Retinal pigment epithelial cell (primary cell): ENCODE measurements at places on chromosomes 6 and 20.

DNA sequence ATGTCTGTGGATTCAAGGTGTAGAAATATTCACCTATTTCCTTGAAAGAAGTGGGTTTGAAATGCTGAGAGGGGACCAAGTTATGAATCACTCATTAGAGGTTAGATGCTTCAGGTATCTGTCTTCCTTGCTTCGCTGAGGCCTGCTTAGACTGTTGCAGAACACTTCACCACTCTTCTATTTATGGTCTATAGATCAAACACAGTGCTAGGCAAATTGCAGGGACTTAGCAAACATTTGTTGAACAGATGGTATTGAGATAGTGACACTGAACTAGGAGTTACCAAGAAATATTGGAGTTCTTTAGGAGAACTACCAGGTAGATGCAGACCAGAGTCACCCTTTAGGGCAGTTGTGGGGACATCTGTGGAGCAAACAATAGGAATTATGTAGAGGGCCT lies 123.8 kb downstream of the RFPL4B start:
- no peak for DNase-seq

DNA sequence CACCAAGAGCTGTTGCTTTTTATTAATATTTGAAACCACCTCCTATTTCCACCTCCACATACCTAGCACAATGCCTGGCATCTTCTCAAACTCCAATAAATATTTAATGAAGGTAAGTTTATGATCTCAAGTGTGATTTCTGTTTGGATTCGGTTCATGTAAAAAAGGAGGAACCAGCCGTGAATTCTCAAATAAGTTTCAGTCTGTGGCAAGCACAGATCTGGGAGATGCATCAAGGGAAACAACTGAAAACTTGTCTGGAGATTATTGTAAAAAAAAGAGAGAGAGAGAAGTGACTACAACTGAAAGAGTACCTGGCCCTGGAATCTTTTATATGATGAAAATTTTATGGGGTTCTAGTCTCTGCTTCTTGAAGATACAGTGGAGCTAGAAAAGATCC lies 52.8 kb upstream of the PNRC1 start:
- no peak for DNase-seq

GRCh38 chr6:35228481-35228880 lies 14.7 kb downstream of the SCUBE3 start:
- DNase-seq, result no peak

DNA sequence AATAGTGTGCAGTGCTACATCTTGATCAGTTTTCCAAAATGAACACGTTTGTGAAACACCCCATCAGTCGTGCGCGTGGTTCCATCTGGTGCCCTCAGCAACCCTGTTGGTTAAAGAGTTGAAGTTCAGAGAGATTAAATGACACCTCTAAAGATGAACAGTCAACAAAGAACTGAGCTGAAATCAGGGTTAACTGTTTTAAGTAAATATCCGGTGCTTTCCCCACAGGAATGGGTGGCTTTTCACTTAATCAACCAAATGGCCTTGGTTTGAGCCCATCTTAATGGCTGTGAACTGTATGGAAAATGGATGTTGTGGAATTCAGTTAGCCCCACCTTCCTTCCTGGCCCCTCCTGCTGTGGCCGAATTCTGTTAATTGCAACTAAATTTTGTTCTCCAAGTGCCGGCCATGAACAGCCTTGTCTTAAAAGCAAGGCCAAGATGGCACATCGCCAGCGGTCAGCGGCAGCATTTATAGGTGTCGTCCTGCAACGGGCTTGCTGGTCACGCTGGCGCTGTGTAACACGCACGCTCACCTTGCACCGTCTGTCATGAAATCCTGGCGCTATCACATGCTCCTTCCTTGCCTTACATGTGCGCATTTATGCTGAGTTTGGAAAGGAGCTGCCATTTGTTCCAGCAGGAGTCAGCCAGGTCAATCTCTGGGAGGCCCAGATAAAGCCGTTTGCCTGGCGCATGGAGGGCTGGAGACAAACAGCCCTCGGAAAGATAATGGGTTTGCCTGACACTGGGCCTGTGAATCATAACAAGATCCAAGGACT lies 164.5 kb downstream of the ERMARD start:
- DNase-seq, result no peak

- no peak for DNase-seq
Observed at GRCh38 chr6:133376743-133377142, 135.6 kb downstream of the EYA4 start.

DNA sequence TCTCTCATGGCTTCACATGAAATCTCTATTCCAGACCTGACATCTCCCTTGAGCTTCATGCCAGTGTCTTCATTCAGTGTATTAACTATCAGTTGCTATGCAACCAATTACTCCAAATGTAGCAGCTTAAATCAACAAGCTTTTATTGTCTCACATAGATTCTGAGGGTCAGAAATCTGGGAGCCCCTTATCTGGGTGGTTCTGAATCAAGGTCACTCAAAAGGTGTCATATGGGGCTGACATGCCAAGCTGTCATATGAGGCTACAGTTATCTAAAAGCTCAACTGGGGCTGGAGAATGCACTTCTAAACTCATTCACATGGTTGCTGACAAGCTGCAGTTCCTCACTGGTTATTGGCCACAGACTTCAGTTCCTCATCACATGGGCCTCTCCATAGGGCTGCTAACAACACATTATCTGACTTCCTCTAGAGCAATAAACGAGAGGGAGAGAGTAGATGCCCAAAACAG lies 7.3 kb upstream of the CGA start:
- no peak for DNase-seq

GRCh38 chr20:53221731-53222130 lies 249.6 kb downstream of the TSHZ2 start:
- no peak for DNase-seq

DNA sequence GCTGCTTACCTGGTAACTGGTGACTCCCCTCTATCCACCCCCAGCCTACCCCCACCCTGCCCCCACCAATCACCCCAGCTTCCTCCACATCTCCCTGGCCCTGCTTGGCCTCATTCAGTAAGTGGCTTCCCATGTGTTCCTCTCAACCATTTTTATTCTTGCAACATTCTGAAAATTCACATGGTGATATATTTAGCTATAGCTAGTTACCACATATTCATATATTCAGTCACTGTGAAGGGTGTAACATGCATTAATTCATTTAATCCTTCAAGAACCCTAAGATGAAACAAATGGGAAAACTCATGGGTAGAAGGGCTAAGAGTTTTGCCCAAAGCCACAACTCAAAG lies 95.4 kb upstream of the CEP85L start:
- DNase-seq, result no peak

DNA sequence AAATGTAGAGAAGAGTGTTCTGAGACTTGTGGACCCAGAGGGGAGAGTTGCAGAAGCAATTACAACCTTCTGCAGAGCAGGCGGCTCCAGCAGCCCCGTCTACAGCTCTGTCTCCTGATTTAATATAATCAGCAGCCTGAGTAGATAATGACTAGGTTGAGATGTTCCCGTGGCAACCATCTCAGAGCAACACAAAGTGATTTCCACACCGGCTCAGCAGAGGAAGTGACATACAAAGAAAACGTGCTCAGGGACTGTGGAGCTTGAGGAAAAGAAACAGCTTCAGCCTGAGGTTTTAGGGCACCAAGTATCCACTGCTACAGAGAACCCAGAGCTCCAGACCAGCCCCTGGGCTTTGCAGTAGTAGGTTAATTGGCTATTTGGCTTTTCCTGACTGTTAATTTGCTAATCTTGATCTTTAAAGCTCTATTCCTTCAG lies 136.4 kb downstream of the MTFR2 start:
- DNase-seq, result peak; percentile 52
